ENCODE measurements at places on chromosomes 7 and 10.

DNA sequence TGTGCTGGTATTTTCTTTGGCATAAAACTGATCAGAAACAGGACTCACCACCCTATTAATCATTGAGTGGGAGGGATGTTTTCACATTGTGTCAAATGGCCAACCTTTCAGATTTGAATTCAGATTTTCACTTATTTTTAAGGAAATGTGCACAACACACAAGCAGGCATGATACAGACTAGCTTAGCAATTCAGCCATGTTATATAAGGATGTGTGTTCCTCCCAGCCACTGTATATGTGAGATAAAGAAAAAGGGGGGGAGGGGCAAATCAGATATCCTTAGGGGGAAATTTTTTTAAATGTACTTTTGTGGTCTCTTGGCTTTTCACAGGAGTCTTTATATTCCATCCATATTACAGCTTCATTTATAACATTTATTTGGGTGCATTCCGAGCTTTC, 3.1 kb downstream of the GAD2 start:
- DNase-seq, result no peak

GRCh38 chr10:78769526-78769925, 299.2 kb upstream of the ZMIZ1 start:
- DNase-seq, result no peak

DNA sequence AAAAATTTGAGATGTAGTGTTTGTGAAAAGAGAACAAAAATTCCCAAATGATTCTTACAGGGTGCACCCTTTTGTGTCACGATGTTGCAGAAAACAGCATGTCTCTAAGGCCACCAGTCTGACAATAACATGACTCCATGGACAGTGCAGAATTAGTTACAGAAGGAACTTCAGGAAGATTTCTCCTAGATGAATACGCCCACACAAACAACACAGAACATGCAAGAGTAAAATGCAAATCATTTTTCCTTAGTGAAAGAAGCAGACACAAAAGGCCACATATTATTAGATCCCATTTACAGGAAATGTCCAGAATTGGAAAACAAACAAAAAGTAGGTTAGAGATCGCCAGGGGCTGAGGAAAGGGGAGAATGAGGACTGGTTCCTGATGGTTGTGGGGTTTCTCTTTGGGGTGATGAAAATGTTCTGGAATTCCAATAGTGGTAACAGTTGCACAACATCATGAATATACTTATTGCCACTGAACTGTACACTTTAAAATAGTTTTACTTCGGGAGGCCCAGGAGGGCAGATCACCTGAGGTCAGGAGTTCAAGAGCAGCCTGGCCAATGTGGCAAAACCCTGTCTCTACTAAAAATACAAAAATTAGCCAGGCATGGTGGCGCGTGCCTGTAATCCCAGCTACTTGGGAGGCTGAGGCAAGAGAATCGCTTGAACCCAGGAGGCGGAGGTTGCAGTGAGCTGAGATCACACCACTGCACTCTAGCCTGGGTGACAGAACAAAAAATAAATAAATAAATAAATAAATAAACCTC, 10.2 kb downstream of the ZC3HAV1 start:
- no peak for DNase-seq

DNA sequence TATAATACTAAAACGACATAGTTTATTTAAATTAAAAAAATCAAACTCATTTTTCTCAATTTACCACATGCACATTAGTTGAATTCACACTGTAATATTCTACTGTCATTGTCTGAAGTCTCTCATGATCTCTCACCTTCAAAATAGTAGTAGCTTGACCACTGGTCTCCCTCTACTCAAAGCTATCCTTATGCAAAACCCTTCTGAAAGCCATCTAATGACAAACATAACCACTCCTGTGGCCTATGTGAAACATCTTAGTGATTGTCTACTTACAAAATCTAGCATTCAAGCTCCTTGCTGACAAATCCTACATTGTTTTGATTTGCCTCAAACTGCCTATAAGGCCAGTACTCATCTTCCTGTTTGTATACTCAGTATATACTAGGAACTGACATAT, 606.0 kb upstream of the GHITM start:
- DNase-seq, result no peak

DNA sequence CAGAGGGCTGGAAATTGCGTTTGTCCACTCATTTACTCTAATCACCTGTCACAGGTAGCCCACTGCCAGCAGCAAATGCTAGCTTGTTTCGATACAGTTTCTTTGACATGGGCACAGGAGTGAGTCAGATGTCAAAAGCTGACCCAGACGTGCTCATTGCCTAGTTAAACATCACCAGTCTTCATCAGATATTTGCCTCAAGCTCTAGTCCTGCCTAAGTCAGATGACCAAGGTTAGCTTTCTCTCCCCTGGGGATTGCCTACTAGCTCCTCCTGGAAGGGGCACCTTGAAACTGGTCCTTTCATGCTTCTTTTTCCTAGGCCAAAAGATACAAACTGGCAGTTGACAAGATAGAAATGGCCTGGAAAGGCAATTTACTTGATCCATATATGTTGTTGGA, 35.2 kb downstream of the GPAM start:
- no peak for DNase-seq

- DNase-seq, result no peak
These were observed 852 bp upstream of the KLF6 start for GRCh38 chr10:3785851-3786271.

- DNase-seq, result no peak
These were observed 9.2 kb upstream of the SVIL start for GRCh38 chr10:29643771-29644501.

- no peak for DNase-seq
These were observed 133.1 kb upstream of the PRSS1 start for GRCh38 chr7:142616121-142616643.

DNA sequence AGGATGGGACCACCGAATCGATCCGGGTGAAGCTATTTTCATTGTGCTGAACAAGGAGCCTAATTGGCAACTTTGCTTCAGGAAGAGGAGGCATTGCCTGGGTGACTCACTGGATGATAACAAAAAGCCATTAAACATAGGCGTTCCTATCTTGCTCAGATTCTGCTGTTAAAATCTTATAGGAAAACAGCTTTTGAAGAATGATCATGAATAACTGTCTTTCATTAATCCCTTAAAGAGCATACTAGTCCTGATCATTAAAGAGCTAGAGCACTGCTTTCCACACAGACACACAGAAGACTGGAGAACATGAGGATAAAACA, 174.2 kb upstream of the IMMP2L start:
- DNase-seq, result no peak

- DNase-seq, result no peak
These were observed 72.2 kb downstream of the DAGLB start for GRCh38 chr7:6375348-6376101.

DNA sequence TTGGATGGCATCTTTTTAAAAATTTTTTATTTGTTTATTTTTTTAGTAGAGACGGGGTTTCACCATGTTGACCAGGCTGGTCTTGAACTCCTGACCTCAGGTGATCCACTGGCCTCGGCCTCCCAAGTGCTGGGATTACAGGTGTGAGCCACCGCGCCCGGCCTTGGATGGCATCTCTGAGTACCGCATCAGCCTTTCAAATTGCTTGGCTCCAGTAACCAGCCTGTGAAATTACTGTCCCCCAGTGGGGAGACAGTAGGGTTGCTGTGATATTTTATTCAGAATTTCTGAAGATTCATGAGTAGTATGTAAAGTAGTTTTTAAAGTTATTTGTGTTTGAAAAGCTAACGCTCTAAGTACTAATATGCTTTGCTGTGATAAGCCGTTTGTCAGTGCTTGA, 1.2 kb downstream of the NUB1 start:
- no peak for DNase-seq

DNA sequence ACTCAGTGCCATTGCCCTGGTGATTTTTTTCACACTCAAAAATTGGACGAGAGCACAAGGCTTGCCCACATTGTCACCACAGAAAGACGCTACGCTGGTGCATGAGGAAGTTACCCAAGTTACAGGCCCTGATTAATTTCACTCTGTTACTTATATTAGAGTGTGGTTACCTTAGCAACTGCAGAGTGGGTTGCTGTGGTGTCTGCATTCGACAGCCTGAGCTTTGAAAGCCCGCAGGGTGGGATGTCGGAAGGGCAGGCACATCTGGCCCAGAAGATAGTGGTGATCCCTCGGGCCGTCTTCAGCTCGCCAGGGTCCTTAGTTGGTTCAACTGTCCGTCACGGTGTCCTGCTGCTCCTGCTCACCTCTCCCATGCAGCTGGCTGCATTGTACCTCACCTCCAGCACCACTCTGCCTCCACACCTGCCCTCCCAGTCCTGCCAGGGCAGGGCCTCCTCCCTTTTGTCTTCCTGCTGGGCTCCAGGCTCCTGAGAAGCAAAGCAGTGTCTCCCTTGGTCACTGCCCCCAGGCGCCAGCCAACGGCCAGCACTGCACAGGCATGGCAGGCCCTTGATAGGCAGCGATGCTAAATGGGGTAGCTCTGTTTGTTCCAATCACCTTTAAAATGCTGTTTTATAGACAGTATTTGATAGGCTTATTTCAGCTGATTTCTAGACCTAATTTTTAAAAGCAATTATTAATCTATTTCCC, 167.2 kb downstream of the EBF3 start:
- DNase-seq, result no peak

DNA sequence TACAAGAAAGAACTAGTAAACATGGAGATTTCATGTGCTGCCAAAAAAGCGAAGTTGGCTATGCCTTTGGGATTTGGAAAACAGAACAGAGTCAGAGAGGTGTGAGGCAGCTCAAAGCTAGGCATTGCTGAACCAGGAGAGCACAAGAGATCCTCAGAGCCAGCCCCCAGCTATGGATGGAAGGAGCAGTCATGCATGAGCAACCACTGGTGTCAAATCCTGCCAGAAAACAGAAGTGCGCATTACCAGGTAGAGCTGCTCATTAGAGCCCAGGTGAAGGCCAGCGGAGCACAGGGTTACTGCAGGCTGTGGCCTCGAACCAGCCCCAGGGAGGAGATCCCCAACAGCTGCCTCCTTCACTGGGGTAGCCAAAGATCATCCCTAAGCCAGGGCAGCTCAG, 173.2 kb upstream of the KIAA1217 start:
- no peak for DNase-seq

DNA sequence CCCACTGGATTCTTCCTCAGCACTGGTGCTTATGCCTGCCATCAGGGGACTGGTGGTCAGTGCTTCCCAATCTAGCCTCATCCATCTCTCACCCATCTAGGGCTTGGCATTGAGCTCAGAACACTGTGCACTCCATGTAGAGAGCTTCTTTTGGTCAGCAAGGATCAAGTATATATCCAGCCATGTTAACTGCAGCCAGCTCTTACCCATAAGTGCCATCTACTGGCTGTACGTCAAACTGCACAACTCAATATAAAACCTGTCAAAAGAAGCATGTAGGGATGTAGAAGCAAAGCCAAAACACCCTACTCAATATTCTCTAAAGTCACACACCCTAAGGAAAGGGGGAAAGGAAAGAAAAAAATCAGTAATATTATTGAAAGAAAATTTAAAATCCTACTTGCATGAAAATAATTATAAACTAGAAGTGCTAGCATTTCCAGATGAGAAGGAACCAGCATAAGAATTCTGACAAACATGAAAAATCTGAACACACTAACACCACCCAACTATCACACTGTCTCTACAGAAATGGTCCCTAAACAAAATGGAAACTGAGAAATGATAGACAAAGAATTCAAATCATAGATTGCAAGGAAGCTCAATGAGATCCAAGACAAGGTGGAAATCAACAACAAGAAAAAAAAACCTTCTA, 531.1 kb upstream of the STEAP1 start:
- peak; percentile 3 for DNase-seq

DNA sequence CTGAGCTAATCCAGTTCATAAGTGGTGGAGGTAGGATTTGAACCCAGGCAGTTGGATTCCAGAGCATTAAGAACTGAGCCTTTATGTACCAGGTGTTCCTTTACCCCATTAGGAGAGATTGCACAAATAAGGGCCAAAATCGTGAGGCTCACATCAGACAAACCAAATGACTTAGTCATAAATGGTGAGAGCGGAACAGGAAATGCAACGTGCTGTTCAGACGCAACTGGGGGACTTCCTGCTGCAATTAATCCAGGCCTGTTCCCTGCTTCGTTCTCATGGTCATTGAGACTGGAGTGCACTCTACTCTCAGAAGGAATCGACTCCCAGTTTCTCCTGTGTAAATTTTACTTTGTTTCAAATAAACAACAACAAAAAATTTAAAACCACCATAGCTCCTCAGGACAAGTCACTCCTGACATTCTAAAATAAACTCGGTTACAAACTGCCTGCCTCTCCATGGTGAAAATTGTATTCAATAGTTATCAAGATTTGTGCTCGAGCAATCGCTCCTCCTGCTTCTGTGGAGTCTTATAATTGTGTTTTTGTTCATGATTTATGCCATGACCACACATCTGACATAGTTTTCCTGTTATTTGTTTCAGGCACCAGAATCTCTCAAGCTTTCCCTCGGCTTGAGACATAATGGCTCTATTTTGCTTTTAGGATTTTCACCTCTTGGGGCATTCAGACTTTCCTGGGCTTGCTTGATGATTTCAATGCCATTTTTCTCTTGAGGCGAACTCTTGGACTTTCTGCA, 115.3 kb upstream of the BMPER start:
- DNase-seq, result no peak

GRCh38 chr7:131051304-131051703, 276.4 kb upstream of the MKLN1 start:
- DNase-seq, result no peak

GRCh38 chr7:131076711-131077181, 250.9 kb upstream of the MKLN1 start:
- DNase-seq, result no peak

DNA sequence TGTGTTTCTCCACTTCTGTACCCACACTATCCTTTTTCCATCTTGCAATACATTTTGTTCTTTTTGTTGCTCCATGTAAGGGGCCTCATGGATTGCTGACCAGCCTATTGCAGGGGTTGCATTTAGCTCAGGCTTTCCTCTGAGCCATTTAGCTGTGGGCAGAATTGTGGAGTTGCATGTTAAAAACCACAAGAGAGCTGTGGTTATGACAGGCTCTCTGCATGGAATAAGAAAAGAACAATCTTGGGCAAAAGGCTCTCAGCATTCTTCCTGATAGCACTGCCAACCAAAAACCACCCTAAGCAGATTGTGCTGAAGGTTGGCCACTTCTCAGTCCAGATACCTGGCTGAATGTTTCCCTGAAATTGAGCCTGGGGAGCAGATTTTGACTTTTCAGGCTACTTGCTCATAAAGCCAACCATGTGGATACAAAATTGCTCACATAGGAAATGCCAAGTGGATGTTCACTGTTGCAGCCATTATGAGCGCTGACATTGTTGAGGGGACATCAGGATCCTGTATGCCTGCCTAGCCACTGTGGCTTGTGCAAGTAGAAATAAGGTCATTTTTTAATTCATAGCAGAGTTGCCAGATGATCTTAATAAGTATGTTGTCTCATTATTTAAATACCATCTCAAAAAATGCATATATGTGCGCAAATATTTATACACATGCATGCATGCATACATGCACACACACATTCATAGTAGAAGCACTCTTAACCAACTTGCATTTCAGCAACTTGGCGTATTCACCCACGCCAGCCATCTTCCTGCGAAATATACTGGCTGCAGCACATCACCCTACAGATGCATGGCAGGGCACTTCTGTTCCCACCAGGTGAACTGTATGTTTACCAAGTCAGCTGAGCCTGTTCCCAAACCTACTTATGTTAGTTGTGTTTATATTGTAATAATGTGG, 695.4 kb downstream of the LRMDA start:
- no peak for DNase-seq

GRCh38 chr7:84469034-84469433, 274.4 kb upstream of the SEMA3A start:
- no peak for DNase-seq

Measured in COR-L47 (cell line).